Activated CD4-positive, CD25-positive, alpha-beta regulatory T cell treated with anti-CD3 and anti-CD28 coated beads, Interleukin-2, amount 50 U/mL, for 16 hours (primary cell): ENCODE measurements at places on chromosomes 5 and 9.

GRCh38 chr9:15211815-15212495 is 95.1 kb downstream of the TTC39B start:
- DNase-seq: no peak

DNA sequence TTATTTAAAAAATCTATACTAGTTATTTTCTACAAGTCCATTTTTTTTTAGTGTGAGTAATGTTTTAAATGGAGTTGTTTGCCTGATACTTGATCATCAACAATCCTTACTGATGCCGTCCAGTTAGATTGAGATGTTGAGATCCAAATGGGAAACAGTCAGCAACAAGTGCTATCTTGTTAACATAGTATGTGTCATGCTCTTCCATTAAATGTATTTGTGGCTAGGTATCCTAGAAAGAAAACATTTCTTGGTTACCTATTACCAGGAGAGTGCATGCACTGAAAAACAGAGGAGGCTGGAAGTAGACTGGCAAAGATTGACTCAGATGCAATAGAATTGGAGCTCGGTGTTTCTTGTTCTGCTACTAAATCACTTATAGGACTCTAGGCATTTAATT is 123.4 kb upstream of the MAN2A1 start:
- no peak for DNase-seq

DNA sequence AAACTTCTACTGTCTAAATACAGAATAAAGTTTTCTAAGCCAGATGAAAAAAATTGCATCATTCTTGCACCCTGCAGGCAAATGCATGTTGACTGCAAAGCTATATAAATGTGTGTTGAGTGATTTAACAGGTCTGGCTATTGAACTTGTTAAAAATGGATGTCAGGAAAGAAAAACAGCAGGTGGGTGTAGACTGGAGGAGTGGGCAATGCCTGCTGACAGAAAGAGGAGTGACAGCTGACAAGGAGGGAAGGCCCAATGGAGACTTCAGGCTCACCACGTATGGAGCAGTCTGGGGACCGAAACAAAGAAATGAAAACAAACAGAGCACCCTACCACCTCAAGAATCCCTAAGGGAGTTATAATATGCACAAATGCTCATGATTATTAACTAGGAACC is 127.8 kb downstream of the GRIA1 start:
- no peak for DNase-seq

DNA sequence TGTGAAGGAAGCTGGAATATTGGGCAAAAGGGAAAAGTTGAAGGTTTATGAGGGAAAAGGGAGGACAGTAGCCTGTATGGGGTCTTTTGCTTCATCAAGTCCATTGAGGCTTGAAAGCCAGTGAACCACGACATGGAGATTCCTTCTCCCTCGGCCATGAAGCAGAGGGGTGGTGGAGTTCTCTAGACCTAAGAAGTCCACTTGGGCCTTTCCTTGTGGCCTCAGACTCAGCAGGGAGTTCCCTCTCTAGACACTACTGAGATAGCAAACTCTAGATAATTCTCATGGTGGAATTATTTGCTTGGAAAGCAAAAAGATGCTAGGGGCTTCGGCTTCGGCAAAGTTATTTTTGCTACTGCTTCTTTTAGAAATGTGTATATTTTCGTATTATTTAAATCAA is 78.5 kb downstream of the FOXD1 start:
- no peak for DNase-seq

- no peak for DNase-seq
Observed at GRCh38 chr5:34523387-34523726, 132.8 kb upstream of the RAI14 start.

- DNase-seq: no peak
Observed at GRCh38 chr9:136024696-136025316, 63.6 kb upstream of the UBAC1 start.

DNA sequence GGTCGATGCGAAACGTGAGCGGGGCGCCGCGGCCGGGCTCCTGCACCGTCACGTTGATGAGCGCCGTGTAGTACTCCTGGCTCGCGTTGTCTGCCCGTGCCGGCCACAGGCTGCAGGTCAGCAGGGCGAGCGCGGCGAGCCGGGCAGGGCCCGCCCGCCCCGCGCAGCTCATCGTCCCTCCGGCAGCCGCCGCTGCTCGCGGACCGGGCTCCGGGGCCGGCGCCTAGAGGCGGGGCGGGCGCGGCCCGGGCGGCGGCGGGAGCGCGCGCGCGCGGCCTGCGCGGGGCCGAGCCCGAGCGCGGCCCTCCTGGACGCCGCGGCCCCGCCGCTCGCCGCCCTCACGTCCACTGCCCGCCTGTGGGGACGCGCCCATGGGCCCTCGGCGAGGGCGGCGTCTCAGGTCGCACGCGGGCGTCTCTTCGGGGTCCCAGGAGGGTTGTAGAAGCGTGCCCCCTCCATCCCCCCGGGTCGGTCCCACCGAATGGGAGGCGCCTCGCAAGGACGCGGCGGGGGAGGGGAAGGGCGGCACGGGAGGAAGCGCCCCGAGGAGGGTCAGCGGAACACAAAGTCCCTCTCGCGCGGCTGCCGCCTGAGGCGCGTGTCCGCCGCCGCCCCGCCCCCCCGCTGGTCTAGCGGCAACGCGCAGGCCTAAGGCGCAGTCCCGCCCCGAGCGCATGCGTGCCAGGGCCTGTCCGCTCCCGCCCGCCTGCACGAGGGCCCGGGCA is at the start of gene RNF130:
TSS of gene RNF130 (minus strand) at position 229 of the 725 bp plus-strand sequence. CDS start at position 172, 57 bp downstream.
- DNase-seq: peak; percentile 52

GRCh38 chr5:133821311-133821741 is 147.1 kb downstream of the C5orf15 start:
- DNase-seq: no peak

- DNase-seq: no peak
Observed at GRCh38 chr9:90855208-90855902, 53.7 kb downstream of the SYK start.

DNA sequence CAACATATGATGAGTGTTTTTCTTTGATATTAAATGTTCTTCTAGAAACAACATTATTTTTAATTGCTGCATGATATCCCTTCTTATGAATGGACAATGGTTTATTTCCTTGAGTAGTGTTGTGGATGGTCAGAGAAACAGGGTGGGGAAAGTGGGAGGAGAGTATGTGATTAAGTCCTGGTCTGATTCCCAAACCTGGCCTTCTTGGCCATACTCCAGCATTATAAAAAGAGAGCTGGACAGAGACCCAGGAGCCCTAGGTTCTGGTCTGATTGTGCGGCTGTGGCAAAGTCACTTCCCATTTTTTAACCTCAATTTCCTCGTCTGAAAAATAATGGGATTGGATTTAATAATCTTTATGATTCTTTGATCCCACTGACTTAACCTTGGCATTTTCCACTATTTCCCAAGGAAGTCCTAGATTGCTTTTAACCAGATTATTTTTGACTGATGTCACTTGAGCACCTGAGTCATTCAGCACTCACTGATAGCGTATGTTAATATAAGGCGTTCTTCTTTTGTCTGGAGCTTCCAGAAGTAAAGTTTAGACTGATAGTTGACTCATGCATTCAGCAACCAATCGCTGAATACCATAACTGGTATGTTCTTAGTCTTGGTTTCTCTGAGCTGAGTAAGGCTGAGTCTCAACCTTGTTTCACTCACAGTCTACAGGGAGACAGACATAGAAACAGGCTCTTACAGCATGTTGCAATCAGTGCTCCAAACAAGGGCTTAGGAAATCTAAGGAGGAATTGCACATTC is 26.2 kb downstream of the OSMR start:
- no peak for DNase-seq

- DNase-seq: peak; percentile 4
Observed at GRCh38 chr5:54944364-54944763, 41.0 kb downstream of the ESM1 start.

- DNase-seq: no peak
Observed at GRCh38 chr9:2307480-2307879, 292.3 kb downstream of the SMARCA2 start.

DNA sequence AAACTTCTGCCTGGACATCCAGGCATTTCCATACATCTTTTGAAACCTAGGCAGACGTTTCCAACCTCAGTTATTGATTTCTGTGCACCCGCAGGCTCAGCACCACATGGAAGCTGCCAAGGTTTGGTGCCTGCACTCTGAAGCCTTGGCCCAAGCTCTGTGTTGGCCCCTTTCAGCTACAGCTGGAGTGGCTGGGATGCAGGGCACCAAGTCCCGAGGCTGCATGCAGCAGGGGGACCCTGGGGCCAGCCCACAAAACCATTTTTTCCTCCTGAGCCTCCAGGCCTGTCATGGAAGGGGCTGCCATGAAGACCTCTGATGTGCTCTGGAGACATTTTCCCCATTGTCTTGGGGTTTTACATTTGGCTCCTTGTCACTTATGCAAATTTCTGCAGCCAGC is 49.9 kb downstream of the NFX1 start:
- DNase-seq: no peak

DNA sequence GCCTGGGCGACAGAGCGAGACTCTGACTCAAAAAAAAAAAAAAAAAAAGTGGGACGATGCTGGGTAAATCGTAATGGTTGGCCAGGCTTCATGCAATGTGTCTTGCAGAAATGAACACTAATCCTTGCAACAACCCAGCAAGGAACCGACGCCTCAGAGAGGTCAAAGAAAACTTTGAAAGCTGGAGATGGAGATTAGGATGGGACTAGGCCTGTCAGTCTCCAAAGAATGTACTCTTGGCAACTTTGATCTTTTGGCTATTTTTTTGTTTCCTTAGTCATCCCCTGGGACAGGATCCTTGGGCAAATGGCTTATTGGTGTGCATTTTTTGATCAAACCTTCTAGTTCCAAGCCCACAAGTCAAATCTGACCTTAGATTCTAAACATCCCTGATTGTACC is 10.6 kb upstream of the PWWP2A start:
- no peak for DNase-seq

- no peak for DNase-seq
Observed at GRCh38 chr5:130687085-130687733, 477.8 kb downstream of the HINT1 start.

DNA sequence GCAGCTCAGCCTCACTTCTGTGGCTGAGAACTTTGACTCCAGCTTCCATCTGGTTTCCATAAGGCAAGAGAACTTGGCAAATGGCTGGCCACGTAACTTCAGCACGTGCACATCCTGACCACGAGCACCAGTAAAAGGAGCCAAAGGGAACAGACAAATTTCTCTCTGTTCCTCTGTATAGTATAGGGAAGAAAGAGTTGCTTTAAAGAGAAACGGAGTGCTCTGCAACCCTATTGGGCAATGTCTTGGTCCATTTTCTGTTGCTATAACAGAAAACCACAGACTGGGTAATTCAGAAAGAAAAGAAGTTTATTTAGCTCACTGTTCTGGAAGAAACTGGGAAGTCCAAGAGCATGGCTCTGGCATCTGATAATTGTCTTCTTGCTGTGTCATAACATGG is 558.7 kb downstream of the ACTL7B start:
- no peak for DNase-seq

- DNase-seq: no peak
Observed at GRCh38 chr5:33321026-33321425, 119.7 kb upstream of the TARS1 start.

GRCh38 chr5:177023303-177023664 is 788 bp downstream of the ZNF346 start:
- DNase-seq: no peak

GRCh38 chr5:127342364-127342763 is 51.8 kb downstream of the MEGF10 start:
- no peak for DNase-seq

DNA sequence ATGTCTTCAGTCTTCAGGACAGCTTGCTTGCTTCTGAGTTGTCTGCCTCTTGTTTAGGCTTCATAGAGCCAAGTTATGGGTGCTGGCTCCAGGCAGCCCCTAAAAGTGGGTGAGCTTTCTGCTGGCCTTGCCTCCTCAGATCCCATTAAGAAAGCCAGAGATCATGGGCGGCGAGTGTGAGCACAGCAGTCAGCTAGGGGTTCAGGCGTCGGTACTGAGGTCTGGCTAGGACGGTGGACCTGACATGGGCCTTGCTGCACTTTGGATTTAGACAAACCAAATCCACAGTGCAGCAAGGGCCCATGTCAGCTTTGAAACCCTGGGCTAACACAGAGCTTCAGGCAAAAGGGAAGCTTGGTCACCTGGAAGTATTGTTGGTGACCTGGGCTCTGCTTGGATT is 17.6 kb downstream of the PSAT1 start:
- no peak for DNase-seq
